ENCODE measurements at places on chromosomes 3 and 15.

DNA sequence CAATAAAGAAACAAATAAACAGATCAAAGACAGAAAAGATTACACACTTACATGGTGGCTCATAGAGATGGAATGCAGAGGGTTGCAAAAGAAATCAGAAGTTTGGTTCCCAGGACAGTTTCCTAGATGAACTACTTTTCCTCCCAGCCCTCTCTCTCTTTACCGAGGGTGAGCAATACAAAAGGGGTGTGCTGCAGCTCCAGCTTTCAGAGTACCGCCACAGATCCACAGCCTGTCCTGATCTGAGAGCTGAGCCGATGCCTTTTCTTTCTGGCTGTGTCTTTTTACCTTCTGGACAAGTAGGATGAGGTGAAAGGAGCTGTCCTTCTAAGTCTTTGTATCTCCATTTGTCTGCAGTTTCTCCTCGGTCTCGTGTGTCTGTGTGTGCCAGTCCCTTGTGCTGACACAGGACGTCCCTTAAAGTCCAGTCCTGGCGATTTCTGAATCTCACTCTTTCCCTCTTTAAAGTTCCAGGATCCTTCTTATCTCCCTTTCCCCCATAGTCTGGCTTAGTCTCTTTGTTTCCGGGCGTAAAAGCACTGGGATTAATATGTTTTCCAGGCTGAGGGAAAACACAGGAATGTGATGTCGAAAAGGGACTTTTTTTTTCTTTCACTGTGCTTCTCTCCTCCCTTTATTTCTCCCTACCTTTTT, 540 bp downstream of the CCDC80 start:
- no peak for DNase-seq

GRCh38 chr3:50427217-50427616, 67.9 kb upstream of the TMEM115 start:
- no peak for DNase-seq

GRCh38 chr3:102084006-102084405, 234.7 kb downstream of the NFKBIZ start:
- no peak for DNase-seq

DNA sequence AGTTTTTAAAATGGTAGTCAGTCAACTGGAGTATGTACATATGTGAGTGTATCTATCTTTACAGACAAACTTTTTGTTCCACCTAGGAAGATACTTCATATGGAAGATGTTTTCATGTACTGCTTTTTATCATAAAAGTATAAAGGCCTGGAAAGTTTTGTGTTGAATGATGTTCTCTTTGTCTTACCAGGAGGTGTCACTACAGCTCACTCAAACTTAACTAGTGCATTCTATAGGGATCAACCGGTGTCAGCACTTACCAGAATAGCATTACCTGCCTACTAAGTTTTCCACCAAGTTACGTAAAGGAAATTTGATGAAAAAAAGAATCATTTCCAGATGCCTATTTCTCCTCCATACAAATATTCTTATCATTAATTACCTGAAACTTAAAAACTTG, 522.6 kb upstream of the SEMA6D start:
- no peak for DNase-seq

DNA sequence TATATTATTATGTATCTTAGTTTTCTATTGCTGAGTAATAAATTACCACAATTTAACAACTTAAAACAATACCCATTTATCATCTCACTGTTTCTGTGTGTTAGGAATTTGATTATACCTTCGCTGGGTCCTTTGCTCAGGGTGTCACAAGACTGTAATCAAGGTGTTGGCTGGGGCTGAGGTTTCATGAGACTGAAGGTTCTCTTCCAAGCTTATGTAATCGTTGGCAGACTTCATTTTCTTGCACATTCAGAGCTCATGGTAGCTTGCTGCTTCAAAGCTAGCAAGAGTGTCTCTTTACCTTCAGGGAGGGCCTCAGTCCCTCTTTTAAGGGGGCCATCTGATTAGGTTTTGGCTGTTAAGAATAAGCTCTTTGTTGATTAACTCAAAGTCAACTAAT, 293.1 kb downstream of the POLQ start:
- no peak for DNase-seq

DNA sequence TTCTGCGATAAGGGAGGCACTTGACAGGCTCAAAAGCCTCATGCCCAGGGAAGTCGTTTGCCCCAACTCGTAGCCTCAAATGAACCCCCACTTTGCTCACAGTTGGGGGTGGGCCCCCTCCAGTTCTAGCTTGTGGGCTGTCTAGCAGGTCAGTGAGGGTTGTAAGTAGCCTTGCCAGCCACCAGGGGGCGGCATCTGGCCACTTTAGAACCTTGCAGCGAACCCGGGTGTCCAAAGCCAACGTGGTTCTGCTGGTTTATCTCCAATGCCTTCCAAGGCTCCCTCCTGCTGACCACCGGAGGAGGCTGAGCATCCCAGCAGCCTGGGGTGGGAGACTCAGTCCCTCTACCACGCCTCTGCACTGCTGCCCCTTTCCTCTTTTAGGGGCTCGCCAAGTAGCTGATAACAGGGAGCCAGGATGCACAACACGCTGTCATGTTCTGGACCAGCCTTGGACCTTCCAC, 9.2 kb upstream of the RBSN start:
- DNase-seq = peak; percentile 81

GRCh38 chr15:52924630-52925029, 134.5 kb upstream of the ONECUT1 start:
- DNase-seq = no peak

- no peak for DNase-seq
Measured at GRCh38 chr3:147735616-147736015, 326.5 kb downstream of the ZIC1 start.

DNA sequence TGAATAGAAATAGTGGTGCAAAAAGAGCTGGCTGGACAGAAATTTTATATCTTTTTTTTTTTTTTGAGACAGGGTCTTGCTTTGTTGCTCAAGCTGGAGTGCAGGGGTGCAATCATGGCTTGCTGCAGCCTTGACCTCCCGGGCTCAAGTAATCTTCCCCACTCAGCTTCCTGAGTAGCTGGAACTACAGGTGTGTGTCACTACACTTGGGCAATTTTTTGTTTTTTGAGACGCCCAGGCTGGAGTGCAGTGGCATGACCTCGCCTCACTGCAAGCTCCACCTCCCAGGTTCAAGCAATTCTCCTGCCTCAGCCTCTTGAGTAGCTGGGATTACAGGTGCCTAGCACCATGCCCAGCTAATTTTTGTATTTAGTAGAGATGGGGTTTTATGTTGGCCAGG, 22.4 kb downstream of the CHRNA3 start:
- DNase-seq = no peak

DNA sequence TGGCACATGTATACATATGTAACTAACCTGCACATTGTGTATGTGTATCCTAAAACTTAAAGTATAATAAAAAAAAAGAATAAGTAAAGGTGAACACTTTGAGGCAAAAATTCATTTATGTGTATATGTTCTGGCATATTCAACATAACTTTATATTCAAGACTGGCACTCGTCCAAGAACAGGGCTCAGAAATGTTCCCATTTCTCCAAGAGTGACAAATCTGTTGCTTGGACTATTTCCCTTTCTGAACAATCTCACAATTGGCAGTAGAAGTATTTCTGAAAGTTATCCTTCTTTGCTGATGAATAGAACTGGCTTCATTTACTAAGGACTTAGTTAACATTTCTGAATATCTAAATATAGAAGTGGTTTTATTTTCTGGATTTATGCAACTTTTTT, 212.8 kb downstream of the ADAMTSL3 start:
- DNase-seq = no peak

GRCh38 chr3:120344349-120344748, 4.8 kb downstream of the LRRC58 start:
- DNase-seq = no peak

- DNase-seq = no peak
Measured at GRCh38 chr3:140341203-140341602, 336.7 kb upstream of the TRIM42 start.

GRCh38 chr15:65954289-65954741, 85.0 kb downstream of the RAB11A start:
- no peak for DNase-seq

DNA sequence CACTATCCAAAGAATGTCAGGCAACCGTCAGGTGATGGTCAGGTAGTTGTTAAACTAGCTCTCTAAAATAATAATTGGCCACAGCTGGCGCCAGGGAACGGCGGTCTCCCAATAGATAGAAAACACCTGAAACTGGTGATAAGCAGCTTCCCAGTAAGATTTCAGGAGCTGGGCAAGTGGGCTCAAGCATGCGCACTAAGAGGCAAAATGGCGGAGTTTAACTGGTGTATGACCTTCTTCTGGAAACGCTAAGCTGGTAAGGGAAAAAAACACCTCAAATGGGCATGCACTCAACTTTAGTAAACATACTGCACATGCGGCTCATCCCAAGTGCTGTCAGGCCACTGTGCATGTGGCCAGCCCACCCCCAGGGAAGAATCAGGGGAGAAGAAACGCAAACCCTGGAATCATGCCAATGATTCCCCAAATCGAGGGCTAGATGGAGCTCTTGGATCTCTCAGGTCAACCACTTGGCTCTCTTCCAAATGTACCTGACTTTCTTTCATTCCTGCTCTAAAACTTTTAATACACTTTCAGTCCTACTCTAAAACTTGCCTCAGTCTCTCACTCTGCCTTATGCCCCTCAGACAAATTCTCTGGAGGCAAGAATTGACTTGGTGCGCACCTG, 195.0 kb downstream of the ZNF621 start:
- DNase-seq = no peak

GRCh38 chr3:54283470-54283869, 161.1 kb downstream of the CACNA2D3 start:
- no peak for DNase-seq

- no peak for DNase-seq
Measured at GRCh38 chr3:14827776-14828175, 9.0 kb downstream of the FGD5 start.

GRCh38 chr15:70794596-70795310, 31.4 kb upstream of the UACA start:
- no peak for DNase-seq

- DNase-seq = no peak
Measured at GRCh38 chr3:133863911-133864310, 31.8 kb downstream of the RAB6B start.

DNA sequence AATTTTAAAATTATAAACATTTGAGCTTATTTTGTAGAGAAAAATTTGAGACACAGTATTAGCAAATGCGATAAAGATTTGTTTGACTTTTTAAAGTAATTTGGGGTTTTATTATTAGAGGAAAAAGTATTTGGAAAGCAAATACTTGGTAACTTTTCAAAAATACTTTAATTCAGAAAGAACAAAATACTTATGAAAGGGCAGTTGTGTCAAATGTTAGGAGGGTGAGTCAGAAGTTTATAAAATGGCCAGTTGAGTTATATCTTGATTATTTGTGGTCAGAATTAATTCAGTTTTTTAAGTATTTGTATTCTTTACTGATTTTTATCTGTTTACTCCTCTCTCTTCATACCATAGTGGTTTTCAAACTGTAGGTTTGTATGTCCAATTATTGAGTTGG, 12.1 kb downstream of the LACTB start:
- DNase-seq = no peak

DNA sequence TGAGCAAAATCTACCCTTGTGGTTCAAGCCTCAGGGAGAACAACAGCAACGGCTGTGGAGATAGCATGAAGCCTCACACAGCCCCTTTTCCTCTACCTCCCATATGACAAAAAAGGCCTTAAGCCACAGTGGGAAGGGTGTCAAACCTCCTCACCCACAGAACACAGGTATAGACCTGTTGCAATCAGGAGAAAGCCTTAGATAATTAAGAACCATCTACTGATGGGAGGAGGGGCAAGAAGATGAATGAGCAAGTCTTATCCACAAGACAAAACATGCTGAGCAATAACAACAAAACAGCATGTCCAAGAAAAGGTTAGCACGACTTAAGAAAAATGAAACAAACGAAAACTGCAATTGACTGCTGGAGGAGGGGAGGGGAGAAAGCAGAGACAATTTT, 272.9 kb upstream of the BCHE start:
- DNase-seq = no peak

DNA sequence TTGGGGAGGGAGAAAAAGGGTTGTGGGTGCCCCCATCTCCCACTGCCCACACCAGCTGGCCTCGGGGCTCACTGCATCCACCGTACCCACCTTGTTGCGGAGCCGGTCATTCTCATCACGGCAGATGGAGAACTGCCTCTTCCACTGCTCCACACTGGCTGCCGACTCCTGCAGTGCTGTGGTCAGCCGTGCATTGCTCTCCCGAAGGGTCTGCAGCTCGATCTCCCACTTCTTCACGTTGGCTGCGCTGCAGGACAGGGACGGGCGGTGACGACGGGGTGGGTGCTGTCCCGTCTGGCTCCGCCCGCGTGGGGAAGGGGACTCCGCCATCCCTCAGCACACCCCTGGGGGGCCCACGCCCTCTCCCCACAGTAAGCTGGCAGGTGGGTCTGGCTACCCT, 45.1 kb downstream of the WHAMM start:
- no peak for DNase-seq

GRCh38 chr15:31828594-31828993, 201.7 kb upstream of the CHRNA7 start:
- DNase-seq = no peak

DNA sequence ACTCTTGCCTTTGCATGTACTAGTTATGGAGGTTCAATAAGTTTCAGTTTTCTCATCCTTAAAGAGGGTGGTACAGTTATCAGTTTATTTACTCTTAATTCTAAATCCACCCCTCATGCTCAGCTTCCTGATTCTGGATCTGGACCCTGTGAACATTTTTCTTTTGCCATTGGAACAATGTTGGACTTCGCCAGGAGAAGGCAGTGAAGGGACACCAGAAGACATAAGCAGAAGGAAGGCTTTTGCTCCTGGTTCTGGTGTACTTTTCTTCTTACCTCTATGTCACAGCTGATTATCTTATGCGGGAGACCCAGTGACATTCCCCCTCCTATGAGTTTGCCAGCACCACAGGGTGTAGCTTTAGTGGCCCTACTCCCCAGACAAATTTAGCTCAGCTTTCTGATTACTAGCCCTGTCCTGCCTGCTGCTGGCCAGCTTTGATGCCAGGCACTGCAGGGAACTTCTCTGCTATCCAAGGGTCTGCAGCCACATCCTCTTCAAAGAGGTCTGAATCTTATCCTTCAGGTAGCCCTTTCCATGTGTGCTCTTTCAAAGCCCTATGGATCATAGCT, 466.3 kb upstream of the EPHA3 start:
- no peak for DNase-seq

GRCh38 chr3:52277071-52277964, 1.1 kb downstream of the WDR82 start:
- DNase-seq = peak; percentile 88

DNA sequence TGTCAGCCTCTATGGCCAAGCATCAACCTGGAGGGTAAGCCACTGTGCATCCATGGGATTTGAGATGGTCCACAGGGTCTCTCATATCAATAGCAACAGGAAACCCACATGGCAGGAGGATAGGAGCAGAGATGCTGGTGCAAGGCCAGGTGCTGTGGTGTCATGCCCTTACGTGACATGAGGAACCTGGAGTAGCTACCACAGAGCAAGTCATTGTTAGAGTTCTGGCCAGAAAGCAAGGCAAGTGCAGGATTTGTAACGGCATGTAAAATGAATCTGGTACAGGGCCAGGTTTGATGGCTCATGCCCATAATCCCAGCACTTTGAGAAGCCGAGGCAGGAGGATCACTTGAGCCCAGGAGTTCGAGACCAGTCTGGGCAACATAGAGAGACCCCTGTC, 14.8 kb upstream of the ZNF774 start:
- no peak for DNase-seq

Measured in stimulated activated naive CD8-positive, alpha-beta T cell treated with anti-CD3 and anti-CD28 coated beads, Interleukin-15, Interleukin-2, amounts not matched to agents 100 U/mL and 50 U/mL, for 24 hours (primary cell).